ENCODE measurements at places on chromosomes 2 and 18. TPM values are rescaled to one million over a fixed set of nuclear protein-coding genes. Genes with fewer than 3 reads are reported as not detected.

GRCh38 chr2:101892377-101892776, 99.4 kb upstream of the IL1R2 start:
- DNase-seq = no peak

- DNase-seq = no peak
Observed at GRCh38 chr2:134420920-134421319, 167.0 kb downstream of the MGAT5 start.

DNA sequence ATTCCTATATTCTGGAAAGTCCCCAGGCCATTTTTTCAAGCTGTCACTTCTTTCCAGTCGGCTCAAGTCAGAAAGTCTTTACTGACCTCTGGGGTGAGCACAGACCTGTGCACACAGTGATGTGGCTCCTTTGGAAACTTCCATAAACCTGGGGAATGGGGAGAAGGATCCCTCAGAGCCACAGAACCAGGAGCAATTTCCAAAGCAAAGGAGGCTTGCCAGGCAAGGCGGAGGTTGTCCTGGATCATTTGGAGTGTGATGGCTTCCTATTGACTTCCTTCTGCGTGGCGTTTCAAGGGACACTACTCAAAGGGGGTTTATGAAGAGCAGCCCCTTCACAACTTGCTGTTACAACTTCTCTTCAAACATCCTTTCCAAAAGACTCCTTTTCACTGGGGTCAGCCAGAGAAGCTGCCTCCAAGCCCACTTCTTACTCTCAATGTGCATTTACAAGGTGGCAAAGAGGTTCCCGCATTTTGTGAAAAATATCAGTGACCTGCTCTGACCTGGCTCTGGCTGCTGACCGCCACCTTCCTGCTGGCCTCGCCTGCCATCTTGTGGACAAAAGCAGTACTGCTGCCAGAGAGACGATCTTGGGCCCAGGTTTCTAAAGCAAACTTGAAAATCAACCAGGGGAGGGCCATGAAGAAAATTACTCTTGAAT, 18.2 kb upstream of the TMEM247 start:
- peak; percentile 83 for DNase-seq

DNA sequence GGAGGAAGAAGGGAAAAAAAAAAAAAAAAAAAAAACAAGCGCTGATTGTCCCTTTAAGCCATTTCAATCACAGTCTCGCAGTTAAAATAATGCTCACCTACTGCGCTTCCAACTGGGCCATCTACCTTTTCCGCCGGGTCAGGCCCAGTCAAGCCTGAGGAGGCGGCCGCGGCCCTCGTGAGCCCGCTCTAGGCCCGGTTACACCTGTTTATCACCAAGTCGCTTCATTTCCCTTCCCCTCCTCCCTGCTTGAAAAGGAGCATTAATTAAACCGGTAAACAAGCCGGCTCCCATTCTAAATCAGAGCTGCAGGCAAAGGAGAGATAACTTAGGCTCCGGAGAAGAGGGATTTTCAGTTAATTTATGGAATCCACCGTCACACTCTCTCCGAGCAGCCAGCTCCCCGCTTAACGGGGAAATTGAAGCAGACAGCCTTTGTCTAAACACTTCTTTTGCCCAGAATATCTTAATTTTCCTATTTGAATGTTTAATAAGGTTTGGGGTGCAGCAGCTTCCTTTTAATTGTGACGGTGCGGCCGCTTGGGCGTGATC, 140.1 kb upstream of the SIX3 start:
- no peak for DNase-seq

- DNase-seq = no peak
Observed at GRCh38 chr18:725646-726045, 13.2 kb upstream of the ENOSF1 start.

- peak; percentile 18 for DNase-seq
Observed at GRCh38 chr18:33579349-33580215, 1.6 kb downstream of the ASXL3 start.

The TLX2 gene
- not detected for total RNA-seq

GRCh38 chr2:40204268-40204667, 247.6 kb downstream of the SLC8A1 start:
- no peak for DNase-seq

The CROCC2 gene
- 0.06 TPM for total RNA-seq

- DNase-seq = no peak
Observed at GRCh38 chr2:6820903-6821584, 44.7 kb downstream of the CMPK2 start.

The DSG4 gene
- total RNA-seq = 0.11 TPM

- no peak for DNase-seq
Observed at GRCh38 chr2:235382179-235382578, 111.7 kb upstream of the AGAP1 start.

DNA sequence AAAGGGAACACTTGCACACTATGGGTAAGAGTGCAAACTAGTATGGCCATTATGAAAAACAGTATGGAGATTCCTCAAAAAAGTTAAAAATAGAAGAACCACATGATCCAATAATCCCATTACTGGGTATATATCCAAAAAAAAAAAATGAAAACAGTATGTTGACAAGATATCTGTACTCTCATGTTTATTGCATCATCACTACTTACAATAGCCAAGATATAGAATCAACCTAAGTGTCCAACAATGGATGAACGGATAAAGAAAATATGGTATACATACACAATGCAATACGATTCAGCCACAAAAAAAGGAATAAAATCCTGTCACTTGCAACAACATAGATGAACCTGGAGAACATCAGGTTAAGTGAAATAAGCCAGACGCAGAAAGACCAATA, 73.3 kb downstream of the LOXHD1 start:
- no peak for DNase-seq

The CDCA7 gene
- 28.3 TPM for total RNA-seq

GRCh38 chr2:218125095-218125494, 733 bp upstream of the CXCR2 start:
- DNase-seq = no peak

- no peak for DNase-seq
Observed at GRCh38 chr2:99858951-99859596, 283.3 kb downstream of the AFF3 start.

The RFTN2 gene
- total RNA-seq = 1.9 TPM

- DNase-seq = peak; percentile 31
Observed at GRCh38 chr2:231189571-231190495, 8.6 kb upstream of the ARMC9 start.

The LRRTM1 gene
- total RNA-seq = 0.21 TPM

The HJURP gene
- 1.7 TPM for total RNA-seq

GRCh38 chr2:236764716-236765115, 195.1 kb downstream of the ACKR3 start:
- no peak for DNase-seq

The SAG gene
- not detected for total RNA-seq
